ENCODE measurements at places on chromosomes 16 and 17.

- no peak for DNase-seq
Observed at GRCh38 chr16:78984324-78984723, 616.2 kb downstream of the MAF start.

- DNase-seq, result no peak
Observed at GRCh38 chr16:74035816-74036215, 260.8 kb upstream of the PSMD7 start.

GRCh38 chr16:67593288-67593687 lies 31.0 kb downstream of the CTCF start:
- no peak for DNase-seq

- peak; percentile 32 for DNase-seq
Observed at GRCh38 chr16:19745286-19746010, 27.4 kb downstream of the IQCK start.

- DNase-seq, result no peak
Observed at GRCh38 chr17:77497578-77497934, 356.8 kb downstream of the SEC14L1 start.

GRCh38 chr16:87493608-87494280 lies 920 bp upstream of the ZCCHC14 start:
- DNase-seq, result no peak

- no peak for DNase-seq
Observed at GRCh38 chr17:38465391-38466345, 37.4 kb downstream of the ARHGAP23 start.

DNA sequence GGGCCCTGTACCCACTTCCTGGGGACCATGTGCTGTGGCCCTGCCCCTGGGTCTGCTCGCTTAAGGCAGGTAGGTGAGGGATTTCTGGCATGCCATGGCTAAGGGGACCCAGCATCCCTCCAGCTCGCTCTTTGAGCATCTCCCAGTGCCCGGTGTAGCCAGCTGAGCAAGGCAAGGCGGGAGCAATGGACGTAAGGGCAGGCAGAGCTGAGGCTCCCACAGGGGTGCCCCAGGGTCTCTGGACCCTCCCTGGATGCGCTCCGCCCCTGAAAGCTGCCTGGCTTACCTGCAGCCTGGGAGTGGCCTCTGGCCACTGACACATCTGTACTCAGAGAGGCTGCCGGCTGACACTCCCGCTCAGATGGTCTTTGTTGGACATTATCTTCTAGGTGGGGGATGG lies 189.9 kb downstream of the IRF8 start:
- DNase-seq, result no peak

DNA sequence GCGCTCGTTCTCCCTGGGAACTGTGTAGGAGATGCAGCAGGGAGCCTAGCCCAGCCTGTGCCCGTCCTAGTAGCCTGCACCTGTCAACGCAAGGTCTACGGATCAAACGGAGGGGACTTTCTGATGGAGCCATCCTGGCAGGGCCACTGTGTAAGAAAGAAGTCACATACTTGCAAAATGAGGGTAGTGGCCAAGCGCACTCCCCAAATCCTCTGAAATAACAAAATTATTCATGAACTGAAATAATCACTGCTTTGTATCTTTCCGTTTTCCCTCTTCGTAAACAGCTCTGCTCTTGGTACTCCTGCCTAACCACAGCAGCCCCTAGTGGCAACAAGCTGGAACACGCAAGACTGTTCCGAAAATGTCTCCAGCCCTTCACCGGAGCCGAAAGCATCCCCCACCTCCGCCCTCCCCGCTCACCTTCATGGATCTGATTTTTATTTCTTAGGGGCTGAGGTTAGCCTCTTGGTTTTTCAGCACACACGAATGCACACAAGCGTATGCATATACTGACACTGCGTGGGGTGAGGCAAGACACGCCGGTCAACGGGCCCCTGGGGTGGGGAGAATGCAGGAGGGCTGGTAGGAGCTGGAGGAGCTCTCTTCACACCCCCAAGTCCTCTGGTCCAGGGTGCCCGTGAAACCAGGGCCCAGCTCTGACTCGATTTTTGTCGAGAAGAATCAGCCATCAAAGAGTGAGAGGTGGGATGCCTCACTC lies 100.8 kb downstream of the ABCC12 start:
- DNase-seq, result peak; percentile 89

DNA sequence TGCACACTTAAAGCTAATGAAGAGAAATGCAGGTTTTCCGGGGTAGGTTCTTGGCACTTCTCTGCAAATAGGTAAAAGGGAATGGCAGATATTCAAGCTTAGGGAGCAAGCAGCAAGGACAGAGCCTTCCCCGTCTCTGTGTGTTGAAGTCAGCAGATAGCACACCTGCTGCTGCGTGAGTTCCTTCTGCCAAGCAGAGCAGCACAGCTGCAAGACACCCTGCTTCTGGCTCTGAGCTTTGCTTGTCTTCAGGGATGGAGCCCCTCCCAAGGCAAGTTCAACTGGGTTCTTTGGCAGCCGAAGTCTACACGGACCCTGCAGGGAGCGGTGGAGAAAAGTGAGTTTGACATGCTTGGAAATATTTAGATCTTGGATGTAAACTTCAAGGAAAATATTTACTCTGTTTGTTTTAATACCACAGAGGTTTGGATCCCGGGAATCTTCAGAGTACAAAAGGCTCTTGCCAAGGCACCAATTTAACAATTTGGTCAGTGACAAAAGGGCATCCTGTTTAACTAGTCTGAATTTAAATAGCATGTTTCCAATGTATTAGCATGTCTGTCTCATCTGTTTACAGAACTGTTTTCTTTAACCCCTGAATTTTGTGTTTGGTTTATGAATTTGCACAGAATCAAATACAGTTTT lies 113.4 kb upstream of the KCNJ16 start:
- DNase-seq, result peak; percentile 6

DNA sequence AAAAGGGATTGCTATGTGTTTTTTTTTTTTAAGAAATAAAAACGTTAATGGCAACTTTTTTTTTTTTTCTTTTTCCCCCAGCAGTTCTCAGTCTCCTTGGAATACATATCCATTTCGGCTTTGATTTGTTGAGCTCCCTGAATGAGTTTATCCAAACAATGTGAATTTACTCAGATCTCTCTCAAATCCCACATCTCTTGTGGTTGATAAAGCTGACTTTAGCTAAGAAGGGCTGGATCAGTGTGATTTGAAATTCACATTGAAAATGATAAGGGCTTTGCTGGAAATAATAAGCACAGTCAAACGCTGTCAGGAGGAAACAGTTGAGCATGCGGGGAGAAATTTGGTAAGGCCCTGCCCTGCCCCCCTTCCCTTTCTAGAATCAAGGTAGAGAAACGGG lies 74.1 kb upstream of the IRX3 start:
- DNase-seq, result no peak

DNA sequence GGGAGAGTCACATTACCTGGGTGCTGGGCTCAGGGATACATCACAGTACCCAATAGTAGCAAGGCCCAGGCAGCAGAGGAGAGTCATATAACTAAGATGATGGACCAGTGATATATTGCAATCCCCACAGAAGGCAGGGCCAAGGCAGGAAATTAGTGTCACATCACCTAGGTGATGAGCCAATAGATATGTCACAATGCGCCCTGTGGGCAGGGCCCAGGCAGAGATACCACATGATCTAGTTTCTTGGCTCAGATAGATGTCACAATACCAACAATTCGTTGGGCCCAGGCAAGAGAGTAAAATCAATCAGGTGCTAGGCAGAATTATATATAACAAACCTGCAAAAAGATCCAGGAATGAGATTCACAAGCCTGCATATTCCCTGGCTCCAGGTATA lies 2111.5 kb downstream of the TP53TG3F start:
- DNase-seq, result no peak

GRCh38 chr16:4749700-4750257 lies 15.4 kb downstream of the DNAAF8 start:
- no peak for DNase-seq

DNA sequence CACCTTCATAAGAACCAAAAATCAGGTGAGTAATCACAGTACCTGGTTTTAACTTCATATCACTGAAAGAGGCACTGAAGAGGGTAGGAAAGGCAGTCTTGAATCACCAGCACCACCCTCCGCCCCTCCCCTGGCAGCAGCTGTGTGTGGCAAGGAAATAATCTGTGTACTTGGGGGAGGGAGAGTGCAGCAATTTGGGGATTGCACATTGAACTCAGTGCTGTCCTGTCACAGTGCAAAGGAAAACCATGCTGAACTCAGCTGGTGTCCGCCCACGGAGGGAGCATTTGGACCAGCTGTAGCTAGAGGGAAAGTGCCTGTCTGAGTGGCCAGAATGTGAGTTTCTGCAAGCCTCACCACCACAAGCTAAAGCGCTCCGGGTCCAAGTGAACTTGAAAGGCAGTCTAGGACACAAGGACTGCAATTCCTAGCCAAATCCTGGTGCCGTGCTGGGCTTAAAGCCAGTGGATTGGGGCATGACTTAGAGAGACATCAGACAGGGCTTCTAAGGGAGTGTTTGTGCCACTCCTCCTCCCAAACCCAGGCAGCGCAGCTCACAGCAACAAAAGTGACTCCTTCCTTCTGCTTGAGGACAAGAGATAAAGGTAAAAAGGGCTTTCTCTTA lies 39.7 kb upstream of the ALDH3A1 start:
- peak; percentile 50 for DNase-seq

DNA sequence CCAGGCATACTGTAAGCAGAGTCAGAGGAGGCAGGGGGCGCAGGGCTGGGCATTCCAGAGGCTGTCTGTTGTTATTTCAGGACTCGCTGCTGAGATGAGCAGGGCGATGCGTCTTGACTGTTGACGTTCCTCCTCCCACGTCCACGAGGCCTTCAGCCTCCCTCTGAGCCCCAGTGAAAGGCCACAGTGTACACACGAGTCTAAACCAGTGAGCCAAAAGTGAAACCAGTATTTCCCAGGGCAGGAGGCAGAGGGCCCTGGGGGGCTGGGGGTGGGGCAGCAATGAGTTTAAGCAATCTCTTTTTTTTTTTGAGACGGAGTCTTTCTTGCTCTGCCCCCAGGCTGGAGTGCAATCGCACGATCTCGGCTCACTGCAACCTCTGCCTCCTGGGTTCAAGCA lies 21.5 kb downstream of the SMTNL2 start:
- DNase-seq, result peak; percentile 43

- DNase-seq, result no peak
Observed at GRCh38 chr17:41654678-41655607, 30.6 kb upstream of the KRT17 start.

DNA sequence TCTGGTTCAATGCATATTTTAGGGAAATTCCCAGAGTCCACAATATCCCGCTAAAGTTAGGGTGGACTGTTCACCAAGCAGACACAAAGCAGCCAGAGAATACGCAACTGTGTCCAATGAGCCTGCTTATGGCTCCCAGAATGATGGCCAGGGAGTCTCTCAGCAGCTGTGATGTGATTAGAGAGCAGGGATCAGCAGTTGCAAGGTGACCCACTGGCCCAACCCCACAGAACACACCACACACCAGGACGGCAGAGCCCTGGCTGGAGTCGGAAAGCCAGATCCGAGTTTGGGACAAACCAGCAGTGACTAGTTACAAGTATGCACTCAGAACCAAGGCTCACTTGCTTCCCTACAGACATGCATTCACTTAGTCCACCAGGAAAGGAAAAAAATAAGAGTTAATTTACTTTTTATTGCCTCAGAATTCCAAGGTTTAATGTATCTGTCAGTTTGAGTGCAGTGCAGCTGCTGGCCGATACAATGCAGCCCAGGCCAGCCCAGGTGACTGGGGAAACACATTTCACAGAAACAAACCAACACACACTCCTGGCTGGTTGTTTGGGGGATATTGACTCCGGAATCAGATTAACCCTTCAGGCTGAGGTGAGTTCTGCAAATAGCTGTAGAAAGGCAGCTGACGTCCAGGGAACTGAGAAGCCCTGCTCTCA lies 121.7 kb downstream of the HIC1 start:
- no peak for DNase-seq

Measured in Ammon's horn (tissue), 1 donor.